ENCODE measurements at places on chromosomes 7 and 10.

- no peak for DNase-seq
Observed at GRCh38 chr7:155796381-155797261, 15.6 kb downstream of the SHH start.

DNA sequence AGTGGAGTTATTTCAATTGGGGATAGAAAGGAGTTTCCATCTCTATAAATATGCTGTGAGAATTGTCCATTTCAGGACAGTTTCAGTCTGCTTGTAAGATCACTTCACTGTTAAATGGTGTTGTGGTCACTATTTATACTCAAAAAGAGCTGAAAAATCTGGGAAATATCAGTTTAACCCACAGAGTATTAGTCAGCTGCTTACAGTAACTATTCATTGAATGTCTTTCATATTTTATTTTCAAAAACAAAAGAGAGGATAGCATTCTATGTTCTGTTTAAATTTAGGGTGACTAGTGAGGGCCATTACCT, 85.4 kb upstream of the PLXDC2 start:
- DNase-seq: no peak

DNA sequence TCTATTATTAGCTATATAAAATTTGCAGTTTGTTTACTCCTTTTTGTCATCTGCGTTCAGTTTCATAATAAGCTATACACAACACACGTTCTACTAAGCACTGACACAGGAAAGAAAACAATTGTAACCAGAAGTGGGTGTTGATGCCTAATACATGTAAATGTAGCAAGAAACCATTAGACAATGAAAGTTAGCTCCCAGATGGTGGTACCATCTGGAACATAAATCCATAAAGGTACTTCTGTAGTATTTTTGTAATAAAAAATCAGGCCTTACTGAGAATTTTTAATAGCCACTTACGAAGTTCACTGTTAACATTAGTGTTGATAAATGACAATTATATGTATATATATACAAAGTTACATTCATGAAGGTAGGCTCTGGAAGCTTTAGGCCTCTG, 194.7 kb downstream of the KCND2 start:
- no peak for DNase-seq

DNA sequence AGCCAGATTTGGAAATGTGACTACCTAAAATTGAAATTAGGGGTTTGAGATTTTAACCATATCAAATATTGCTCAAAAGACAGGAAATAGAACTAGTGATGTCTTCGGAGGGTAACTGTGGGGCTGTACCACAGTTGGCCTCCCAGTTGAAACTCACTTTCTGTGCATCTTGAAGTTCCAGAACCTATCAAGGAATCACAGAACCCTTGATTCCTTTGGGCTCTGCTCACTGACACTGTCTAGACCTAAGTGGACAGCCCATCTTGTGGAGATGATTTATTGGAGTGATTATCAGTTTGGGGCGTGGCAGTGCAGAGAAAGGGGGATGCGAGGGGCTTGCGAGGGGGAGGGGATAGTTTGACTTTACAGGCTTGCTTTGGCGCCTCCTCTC, 134.2 kb upstream of the GJD4 start:
- no peak for DNase-seq

DNA sequence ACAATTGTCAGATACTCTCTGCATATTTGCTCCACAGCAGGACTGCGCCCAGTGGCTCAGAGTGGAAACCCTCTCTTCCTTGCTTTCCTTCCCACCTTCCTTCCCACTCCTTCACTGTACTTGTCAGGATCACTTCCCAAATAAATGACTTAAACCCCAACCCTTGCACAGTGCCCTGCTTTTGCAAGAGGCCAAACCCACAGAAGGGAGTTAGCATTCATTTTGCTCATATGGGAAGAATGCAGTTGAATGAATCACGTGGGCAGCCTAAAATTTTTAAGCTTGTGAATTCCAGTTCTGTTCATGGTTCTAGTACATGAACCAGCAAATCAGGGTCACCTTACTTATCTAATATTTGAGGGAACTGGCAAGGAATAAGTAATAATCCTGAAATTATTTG, 47.7 kb upstream of the SFMBT2 start:
- no peak for DNase-seq

GRCh38 chr10:124244256-124244877, 151.0 kb upstream of the CHST15 start:
- no peak for DNase-seq

DNA sequence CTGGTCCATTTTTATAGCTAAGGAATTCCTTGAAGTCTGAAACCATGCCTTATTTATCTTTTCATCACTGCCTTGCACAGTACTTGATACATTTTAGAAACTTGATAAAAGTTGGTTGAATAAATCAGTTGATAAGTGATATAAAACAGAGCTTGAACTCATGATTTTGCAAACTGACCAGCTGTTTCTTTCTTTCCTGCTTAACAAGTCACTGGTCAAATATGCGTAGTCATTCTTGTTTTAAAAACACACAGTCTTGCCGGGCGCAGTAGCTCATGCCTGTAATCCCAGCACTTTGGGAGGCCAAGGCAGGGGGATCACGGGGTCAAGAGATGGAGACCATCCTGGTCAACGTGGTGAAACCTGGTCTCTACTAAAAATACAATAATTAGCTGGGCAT, 6.3 kb downstream of the TPST1 start:
- no peak for DNase-seq

Measured in NT2/D1 (cell line).